ENCODE measurements at places on chromosomes 1 and 21.

- no peak for DNase-seq
These were observed 430.9 kb downstream of the LTN1 start for GRCh38 chr21:28561772-28562171.

DNA sequence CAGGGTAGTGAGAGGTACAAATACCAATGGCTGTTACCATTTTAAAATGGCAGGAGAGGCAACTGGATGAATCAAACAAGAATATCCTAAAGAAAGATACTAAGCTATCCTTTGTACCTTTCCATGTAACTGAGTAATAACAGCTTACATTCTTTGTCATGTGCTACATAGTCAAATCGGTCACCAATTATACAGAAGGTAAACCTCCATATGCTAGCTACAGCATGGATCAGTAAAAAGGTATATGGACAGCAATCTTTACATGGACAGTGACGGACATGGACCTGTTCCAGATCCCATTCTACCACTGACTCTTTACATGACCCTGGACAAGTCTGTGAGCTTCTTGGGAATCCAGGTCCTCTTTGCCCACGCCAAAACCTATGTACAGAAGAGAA lies 13.4 kb upstream of the MRPL9 start:
- DNase-seq, result no peak

DNA sequence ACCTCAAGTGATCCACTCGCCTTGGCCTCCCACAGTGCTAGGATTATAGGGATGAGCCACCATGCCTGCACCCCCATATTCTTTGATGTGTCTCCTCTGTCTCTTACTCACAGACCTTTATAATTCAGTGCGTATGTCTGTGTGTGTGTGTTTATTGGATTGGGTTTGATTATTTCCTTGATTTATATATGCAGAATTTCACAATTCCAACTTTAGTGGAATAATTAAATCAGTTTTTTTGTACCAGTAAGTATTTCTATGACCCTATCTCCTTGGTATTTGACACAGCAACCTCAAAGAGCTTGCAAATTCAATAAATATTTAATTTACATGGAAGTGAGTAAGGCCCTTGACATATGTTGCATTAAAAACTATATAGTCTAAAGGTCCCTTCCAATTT lies 333.9 kb upstream of the ADAMTS5 start:
- DNase-seq, result no peak

- no peak for DNase-seq
These were observed 457 bp downstream of the VAV3 start for GRCh38 chr1:107964336-107965109.

- DNase-seq, result no peak
These were observed 120.8 kb downstream of the DMRTB1 start for GRCh38 chr1:53580009-53580400.

DNA sequence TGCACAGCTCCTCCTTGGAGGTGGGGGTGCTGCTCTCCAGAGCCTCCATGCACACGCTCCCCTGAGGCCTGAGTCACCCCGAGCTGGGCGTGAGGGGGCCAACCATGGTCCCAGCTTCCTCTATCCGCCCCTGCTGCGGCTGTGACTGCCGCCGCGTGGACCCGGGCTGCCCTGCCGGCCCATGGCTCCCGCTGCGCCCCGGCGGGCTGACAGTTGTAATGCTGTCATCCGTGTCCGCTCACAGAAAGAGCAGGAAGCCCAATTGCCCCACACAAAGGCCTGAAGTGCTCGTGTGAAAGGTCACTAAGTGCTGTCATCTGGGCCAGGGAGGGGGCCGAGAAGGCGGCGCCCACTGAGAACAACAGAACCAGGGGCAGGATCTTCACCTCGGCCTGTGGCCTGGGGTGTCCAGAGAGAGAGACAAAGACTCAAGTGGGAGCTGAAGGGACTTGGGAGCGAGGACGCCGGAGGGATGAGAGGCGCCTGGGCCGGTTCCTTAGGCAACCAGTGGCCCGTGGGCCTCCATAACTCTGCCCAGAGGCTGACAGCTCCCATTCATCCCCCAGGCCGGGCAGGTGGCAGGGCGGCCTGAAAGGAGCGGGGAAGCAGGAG lies 31.5 kb downstream of the OLIG1 start:
- DNase-seq, result no peak

GRCh38 chr1:43613075-43613942 lies 36.6 kb upstream of the KDM4A start:
- DNase-seq, result no peak

DNA sequence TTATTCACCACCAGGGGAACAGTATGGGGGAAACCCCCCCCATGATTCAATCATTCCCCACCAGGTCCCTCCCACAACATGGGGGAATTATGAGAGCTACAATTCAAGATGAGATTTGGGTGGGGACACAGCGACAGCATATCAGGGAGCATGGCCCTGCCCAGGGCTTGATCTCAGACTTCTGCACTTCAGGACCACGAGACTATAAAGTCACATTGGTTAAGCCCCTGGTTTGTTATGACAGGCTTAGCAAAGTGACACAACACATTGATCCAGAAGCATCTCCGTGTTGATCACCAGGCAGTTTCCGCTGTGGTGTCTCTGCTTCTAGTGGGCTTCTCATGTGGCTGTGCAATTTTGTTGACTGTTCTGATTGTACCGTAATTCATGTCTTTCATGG lies 312.7 kb upstream of the C1orf174 start:
- DNase-seq, result no peak

GRCh38 chr1:22380024-22380785 lies 71.4 kb upstream of the ZBTB40 start:
- DNase-seq, result no peak

DNA sequence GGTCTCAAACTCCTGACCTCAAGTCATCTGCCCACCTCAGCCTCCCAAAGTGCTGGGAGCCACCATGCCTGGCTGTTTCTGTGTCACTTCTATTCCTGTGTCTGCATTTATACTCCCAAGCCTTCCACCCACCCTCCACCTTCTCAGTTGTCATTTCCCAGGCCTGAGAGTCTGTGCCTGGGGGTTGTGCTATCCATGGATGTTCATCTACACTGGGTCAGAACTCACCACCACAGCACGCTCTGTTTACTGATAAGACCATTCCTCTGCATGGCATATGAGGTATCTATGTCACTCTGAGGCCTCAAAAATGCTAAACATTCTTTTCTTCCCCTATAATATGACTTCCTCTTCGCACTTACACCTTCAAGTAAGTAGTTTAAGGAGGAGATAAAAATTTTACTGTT lies 6.1 kb downstream of the NENF start:
- no peak for DNase-seq

Measured in effector memory CD4-positive, alpha-beta T cell (primary cell).